ENCODE measurements at places on chromosomes 4 and X.

DNA sequence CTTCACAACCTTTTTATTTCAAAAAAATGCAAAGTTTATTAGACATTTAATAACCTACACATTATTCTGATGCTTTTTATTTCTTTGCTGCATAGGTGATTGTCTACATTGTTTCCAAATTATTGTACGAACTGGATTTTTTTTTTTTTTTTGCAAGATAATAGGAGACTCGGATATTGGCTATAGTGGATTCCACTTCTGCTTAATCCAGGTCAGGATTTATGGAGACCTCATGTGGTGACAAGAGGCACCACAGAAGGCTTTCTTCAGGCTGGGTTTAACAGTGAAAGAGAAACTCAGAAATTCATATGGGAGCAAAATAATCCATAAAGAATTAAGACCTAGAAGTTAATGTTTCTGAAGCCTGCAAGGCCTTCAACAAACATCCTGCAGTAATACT lies 2.4 kb upstream of the SLIT2 start:
- no peak for DNase-seq

DNA sequence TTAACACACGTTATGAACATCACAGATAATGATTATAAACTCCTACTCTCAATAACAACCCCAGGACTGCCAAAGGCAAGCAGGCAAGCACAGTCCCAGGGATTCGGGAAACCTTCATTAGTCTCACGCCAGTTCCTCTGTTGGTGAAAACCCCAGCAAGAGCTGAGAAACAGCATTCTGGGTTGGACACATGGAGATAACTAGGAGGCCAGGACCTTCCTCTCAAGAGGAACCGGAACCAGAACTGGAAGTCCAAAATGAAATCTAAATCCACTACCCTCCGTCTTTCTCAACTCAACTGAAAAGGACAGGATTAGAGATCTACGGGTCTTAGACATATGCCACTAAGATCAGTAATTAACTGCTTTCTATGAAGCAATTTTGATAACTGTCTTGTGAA lies 3.8 kb downstream of the VEGFC start:
- no peak for DNase-seq

DNA sequence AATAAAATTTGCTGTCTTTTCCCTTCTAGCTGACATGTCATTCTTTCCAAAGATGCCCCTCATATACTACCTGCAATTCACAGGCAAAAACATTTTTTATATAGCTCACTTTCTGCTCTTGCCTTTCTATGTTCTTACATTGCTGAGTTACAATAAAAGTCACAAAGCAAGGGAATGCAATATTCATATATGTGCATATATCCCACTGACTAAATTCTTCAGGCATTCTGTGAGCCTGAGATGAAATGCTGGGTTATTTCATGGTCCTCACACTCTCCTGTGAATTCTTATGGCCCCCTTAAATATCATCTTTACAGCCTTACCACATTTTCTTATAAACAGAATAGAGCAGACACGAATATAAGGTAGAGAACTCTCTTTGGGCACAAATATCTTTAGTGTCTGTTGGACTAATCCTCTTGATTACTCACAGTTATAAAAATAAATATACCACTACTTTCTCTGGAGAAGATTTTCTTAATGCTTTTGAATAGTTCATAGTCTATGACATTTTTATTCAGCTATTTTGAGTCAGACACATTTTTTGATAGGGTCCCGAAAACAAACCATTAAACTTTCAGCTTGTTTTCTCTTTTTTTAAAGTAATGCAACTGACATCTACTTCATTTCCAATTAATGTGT lies 84.1 kb upstream of the H2AZ1 start:
- DNase-seq = no peak

- no peak for DNase-seq
Observed at GRCh38 chr4:42954963-42955669, 62.6 kb downstream of the GRXCR1 start.

DNA sequence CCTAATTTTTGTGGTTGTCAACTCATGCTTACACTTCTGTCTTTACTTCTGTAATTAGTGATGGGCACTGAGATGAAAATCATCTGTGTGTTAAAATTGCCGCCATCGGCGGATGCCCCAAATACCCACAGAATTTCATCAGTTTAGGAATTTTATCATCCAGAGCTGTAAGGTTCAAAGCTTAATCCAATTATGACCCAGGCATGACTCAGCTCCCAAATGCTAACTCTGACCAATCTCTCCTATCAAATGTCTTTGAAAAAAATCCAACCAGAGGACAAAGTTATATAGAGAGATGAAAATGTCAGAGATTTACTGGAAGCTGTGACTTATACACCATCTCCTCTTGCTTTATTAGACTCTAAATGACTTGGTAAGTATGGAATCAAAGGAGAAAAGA lies 1048.7 kb upstream of the PRKX start:
- no peak for DNase-seq

DNA sequence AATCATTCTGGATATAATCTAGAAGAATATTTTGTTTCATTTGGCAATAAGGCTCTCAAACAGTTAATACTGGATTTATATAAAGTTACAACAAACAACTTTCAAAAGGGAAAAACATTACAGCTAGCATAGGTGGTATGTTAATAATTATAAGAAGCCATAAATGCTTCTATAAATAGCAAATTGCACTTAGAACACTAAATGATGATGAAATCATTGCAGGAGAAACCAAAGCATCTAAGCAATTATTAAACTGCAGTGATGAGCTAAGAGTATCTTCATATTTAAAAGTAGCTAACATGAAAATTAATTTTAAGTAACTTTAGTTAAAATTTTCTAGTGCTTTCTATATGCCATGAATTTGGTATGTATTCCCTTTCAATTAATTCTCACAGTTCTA lies 189.5 kb downstream of the CENPC start:
- DNase-seq = no peak

DNA sequence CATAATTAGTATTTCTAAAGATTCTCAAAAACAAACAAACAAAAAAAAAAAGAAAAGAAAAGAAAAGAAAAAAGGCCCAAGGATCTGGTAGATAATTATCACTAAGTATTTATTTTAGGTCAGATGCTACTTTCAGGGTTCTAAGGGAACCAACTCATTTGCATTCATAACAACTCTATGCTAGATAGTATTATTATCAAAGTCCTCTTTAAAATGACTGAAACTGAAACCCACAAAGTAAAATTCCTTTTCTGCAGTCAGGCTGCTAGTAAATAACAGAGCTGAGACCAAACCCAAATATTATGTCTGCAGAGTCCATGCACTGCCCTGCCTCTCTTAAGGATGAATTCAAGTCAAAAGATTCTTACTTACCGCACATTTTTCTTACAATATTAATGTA lies 38.3 kb upstream of the MAPK10 start:
- no peak for DNase-seq

GRCh38 chr4:27787195-27787594 lies 926.6 kb downstream of the STIM2 start:
- DNase-seq = no peak

DNA sequence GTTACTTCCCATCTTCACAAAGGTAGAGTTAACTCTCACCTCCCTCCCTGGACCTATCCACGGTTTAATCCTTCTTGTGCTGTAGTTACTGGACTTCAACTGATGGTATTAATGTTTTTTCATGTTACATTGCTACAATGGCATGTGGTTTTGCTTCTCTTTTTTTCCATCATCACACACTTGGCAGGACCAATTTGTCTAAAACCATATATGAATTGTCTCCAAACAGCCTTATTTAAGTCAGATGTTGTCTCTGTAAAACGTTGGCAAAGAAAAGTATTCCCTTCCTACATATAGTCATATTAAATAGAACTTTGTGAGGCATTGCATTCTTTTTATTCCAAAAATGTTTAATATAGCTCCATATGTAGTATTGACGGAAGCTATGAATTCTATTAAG lies 15.5 kb downstream of the PRRG1 start:
- DNase-seq = no peak

GRCh38 chr4:138835832-138836533 lies 179.6 kb upstream of the NOCT start:
- DNase-seq = no peak

- no peak for DNase-seq
Observed at GRCh38 chrX:136586386-136586785, 54.4 kb downstream of the VGLL1 start.

- DNase-seq = no peak
Observed at GRCh38 chrX:137352101-137352660, 213.7 kb upstream of the ZIC3 start.

DNA sequence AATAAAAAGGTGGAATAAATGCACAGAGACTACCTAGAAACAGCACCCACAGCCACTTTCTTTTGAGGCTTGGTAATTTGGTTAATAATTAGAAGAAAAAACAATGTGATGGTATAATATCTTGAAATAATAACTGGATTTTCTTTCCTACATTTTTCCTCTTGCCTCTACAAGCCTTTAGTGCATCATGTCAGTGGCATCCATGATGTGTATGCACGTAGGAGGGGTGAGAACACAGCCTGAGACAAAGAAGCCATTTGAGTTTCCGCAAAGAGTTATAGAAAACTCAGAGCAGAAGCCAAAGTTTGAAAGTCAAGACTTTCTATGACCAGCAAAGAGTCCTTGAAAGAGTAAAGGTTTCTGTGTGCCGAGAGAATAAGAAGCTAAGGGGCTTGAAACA lies 461.3 kb downstream of the BCOR start:
- DNase-seq = no peak

- DNase-seq = peak; percentile 75
Observed at GRCh38 chrX:48957477-48957826, at the start of gene OTUD5. TSS of gene OTUD5 (minus strand) at chrX:48957607. CDS start at chrX:48957570, 37 bp downstream.

- DNase-seq = no peak
Observed at GRCh38 chrX:44400588-44400987, 57.1 kb upstream of the EFHC2 start.

GRCh38 chr4:83046693-83047473 lies 11.9 kb downstream of the COPS4 start:
- no peak for DNase-seq

DNA sequence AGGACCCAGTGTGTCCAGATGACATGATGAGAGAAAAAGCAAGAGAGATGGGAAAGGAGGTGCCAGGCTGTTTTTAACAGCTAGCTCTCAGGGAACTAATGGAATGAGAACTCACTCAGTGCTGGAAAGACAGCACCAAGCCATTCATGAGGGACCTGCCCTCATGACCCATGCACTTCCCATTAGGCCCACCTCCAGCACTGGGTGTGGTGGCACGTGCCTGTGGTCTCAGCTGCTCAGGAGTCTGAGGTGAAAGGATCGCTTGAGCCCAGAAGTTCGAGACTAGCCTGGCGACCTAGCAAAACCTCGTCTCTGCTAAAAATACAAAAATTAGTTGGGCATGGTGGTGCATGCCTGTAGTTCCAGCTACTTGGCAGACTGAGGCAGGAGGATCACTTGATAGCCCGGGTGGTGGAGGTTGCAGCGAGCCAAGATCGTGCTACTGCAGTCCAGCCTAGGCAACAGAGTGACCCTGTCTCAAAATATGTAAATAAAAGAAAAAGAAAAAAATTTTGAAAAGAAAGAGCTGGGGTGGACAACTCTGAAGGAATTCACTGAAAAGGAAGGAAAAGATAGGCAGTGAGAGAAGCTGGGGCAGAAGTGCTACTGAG lies 50.9 kb downstream of the FAM193A start:
- DNase-seq = no peak

GRCh38 chr4:140028101-140028500 lies 125.9 kb downstream of the MAML3 start:
- no peak for DNase-seq

DNA sequence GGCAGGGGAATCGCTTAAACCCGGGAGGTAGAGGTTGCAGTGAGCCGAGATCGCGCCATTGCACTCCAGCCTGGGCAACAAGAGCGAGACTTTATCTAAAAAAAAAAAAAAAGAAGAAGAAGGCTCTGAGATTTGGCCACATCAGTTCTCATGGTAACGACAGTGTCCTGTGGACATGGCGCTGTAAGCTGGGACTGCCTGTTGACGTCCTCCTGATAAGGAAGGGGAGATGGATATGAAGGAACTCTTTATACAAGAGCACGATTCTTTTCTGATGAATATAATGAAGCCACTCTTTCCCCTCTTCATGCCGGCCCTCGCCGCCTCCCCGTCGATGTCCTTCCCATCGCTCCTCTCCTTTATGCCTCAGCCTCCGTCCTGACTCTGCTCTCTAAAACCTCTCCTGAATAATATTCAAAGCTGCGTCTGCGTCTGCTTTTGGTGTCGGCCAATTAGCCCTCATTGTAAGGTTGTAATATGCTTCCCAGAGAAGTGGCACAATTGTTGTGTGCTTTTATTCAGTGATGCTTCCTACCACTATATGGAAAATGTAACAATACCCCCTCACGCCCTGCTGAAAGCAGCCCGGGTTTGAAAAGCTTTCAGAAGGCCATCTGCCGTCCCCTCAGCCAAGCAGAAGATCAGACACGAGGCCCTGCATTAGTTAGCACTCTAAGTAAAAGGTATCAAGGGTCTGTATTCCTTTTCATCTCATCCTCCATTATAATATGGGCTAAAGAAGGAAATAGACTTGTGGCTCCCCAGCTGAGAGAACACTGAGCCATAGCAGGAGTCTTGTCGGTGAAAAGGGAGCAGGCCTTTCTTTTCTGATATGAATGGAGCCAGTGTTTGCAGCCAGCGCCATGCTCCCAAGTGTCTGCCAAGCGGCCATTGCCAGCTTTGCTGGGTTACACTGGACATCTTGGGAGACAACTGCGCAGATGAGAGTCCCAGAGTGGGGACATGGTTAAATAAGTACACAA lies 22.1 kb upstream of the SCOC start:
- DNase-seq = no peak

DNA sequence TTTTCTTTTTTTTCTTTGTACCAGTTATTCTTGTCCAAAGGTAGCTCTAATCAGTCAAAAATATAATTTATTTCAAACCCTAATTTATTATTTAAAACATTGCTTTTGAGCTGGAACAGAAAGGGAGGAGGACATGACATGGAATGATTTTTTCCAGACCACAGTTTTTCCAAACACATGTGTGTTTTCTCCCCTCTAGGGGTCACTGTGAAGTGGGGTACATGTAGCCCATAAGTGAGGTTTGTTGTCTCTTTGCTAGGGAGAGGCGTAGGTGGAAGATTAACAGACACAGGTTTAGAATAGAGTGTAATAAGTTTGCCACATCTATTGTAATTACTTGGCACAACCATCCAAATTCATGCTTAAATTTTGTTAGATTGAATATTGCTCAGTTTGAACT lies 83.0 kb downstream of the TNIP2 start:
- DNase-seq = no peak

DNA sequence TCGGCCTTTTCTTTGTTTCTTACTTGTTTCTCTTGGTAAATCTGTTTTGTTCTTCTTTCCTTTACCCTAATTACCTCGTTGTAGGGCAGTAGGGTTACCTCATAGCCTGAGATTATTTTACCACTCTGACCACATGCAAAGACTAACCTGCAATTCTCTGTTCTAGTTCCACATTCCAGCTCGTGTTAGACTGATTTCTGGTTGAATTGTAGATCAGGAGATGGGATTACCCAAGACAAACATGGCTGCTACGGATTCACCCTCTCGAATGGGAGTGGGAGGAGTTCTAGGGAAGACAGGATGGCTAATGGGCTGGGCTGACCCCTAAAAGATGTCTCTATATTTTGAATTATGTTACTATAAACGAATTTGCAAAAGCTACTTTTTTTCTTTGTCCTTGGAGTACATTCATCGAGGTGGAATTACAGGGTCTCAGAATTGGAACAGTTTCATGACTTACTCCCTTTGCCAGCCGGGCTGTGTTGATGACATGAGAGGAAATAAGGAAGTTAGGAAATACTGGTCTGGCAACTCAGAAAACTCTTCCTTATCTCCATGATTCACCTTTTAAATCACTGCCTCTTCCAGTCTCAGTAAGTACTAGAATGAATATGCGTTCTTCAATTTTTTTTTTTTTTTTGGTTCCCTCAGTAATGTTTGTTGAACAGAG lies 36.7 kb upstream of the FBXW7 start:
- DNase-seq = no peak

Measured in GM12892 (cell line).